Activated T-cell treated with anti-CD3 and anti-CD28 coated beads for 1 hour (primary cell): ENCODE measurements at places on chromosomes 11 and 22.

- no peak for DNase-seq
These were observed 29.5 kb upstream of the CCDC34 start for GRCh38 chr11:27392278-27393114.

GRCh38 chr11:113134626-113135025, 173.4 kb downstream of the NCAM1 start:
- DNase-seq = no peak

- DNase-seq = no peak
These were observed 366.0 kb upstream of the NARS2 start for GRCh38 chr11:78940500-78941225.

DNA sequence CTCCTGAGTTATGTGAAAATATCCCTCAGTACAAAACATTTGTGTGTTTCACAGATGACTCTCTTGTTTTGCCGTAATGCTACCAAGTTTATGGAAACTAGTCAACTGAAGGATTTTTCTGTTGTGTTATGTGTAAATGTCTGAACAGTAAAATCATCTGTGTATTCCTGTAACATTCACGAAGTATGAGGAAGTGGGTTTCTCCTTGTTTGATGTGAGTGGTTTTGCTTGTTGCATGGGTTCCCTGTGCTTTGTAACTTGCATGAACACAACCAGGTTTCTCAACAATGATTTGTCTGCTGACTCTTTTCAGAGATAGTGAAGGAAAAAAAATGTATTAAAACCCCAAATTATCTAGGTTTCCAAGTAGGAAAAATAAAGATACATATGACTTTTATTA, 138.1 kb downstream of the PGR start:
- no peak for DNase-seq

DNA sequence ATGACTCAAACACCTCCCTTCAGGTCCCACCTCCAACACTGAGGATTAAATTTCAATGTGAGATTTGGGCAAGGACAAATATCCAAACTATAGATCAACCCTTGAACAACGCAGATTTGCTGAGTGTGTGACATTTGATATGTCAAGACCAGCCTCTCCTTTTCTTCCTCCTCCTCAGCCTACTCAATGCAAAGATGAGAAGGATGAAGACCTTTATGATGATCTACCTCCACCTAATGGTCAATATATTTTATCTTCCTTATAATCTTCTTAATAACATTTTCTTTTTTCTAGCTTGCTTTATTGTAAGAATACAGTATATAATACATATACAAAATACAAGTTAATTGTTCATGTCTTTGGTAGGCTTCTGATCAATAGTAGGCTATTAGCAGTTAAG, 67.5 kb upstream of the MPPED2 start:
- DNase-seq = no peak

DNA sequence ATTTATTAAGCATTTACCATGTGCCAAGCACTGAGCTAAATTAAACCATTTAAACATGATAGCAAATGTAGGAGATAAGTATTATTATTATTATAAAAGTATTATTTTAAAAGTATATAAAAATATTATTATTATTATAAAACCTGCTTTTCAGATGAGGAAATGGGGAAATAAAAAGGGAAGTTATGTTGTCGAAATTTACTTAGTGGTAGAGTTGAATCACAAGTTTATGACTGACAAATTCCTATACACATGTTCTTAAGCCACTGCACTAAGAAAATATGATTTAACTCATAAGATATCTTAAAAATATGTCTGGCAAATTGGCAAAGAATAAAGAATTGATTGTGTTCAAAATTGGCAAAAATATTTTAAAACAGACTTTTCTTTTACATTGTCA, 53.8 kb downstream of the CASP12 start:
- no peak for DNase-seq

- DNase-seq = no peak
These were observed 746.1 kb downstream of the CNTN5 start for GRCh38 chr11:99766811-99767210.

DNA sequence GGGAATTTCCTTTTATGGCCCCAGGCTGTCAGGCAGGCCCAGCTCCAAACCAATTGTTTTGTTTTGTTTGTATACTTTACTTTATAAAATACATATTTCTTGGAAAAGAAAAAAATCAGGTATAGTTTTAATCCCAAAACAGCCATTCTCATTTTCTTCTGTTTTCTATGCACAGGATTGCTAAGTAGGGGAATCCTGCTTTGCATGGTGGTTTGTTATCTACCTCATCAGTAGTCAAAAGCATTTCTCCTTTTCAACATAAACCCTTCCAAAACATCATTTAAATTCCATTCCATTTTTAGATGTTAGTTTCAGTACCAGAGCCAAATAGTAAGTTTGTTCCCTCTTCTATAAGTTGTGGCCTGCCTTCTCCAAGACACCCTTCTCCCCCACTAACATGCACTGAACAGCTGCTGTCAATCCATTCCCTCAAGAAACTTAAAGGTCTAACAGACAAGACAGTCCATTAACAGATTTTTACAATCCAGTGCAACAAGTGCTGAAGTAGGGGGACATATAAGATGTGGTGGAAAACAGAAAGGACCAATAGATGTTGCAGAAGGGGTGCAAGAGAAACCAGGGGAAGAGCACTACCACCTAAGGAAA, 3.7 kb downstream of the ILK start:
- DNase-seq = no peak

- DNase-seq = no peak
These were observed 18.5 kb upstream of the BAIAP2L2 start for GRCh38 chr22:38129021-38129420.

- DNase-seq = no peak
These were observed 28.8 kb downstream of the SWAP70 start for GRCh38 chr11:9692691-9693090.

DNA sequence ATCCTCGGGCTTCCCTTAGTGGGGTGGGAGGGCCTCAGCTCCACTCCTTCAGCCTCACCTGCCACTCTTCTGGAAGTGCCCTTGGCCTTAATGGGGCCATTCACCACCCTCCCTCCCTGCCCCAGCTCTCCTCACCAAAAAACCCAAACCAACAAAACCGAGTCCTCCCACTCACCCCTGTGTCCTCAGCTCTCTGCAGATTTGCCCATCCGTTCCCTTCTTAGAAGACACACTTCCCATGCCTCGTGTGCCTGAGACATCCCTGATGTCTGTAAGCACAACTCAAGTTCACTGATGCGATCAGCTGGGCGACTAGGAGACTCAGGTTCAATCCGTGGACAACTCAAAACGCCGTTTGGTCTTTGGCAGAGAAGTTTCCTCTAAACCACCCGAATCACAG, 839.2 kb downstream of the TBC1D22A start:
- no peak for DNase-seq

- DNase-seq = no peak
These were observed 1024.5 kb downstream of the LRRC4C start for GRCh38 chr11:40434926-40435325.

- no peak for DNase-seq
These were observed 153.5 kb downstream of the ADAMTS15 start for GRCh38 chr11:130601764-130602460.

DNA sequence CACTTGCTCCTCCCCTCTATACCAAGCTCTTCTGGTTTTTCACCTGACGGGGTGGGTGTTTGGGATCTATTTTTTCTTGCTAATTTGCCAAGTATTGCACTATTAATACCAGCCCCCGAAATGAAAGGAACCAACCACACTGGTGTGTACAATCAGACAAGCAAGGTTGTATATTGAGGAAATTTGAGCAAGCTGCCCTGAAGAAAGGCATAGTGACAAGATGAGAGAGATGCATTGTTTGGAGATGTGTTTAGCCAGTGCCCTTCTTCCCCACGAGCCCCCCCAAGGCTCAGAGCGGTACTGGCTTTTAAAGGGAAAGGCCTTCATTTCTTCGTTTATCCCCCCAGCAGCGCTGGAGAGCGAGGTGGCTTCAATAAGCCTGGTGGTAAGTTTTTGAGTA, 15.2 kb upstream of the GAS2L1 start:
- no peak for DNase-seq

DNA sequence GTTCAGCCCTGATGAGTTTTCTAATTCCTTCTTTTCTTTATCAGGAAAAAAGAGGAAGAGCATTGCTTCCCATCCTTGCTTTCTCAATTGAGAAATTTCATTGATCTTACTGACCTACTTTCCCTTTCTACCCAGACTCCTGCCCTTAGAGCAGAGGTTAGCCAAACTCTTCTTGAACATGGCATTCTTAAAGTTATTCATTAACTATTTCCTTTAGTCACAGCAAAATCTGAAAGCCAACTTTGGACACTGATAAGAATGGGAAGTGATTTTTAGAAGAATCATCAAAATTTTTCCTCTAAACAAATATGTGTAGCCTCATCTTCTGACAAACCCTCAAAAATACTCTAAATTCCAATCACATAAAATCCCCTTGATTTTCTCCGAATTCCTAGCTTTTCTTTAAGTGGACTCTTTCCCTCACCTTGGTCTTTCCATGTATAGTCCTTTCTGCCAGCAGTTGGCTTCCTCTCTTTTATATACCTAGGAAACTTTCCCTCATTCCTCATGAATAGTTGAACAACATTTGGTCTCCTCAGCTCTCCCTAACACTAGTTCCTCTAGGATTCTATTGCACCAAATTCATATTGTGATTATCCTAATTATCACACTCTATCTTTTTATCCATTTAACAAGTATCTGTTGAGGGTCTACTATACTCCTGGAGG, 566.7 kb upstream of the CCDC90B start:
- DNase-seq = no peak

GRCh38 chr22:23383491-23384361, 196.4 kb downstream of the IGLL1 start:
- DNase-seq = no peak

- DNase-seq = no peak
These were observed 14.1 kb downstream of the SERPIND1 start for GRCh38 chr22:20787746-20788626.

GRCh38 chr11:1131033-1131911, 26.5 kb upstream of the MUC5AC start:
- DNase-seq = no peak

- no peak for DNase-seq
These were observed 37.6 kb upstream of the PARVG start for GRCh38 chr22:44143105-44143474.

- no peak for DNase-seq
These were observed 45.9 kb upstream of the GPR83 start for GRCh38 chr11:94447149-94447548.

DNA sequence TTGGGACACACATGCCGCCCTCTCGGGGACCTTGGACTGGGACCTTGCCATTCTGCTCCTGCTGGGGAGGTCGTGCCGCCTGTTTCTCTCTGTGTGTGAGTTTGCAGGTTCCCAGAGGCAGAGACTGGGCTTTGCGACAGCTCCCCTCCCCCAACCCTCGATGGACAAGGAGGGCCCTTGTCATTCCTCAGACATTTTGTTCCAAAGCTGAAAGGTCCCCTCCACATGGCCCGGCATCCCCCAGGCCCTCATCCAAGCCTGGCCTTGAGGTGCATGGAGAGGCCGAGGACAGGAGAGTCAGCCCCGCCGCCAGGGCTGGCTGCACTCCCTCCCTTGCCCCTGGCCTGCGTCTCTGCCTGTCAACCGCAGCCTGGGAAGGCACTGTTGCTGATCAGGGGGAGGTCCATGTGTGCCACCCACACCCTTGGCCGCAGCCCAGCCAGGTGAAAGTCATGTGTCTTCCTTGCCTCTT, 25.6 kb downstream of the FADS2 start:
- no peak for DNase-seq

DNA sequence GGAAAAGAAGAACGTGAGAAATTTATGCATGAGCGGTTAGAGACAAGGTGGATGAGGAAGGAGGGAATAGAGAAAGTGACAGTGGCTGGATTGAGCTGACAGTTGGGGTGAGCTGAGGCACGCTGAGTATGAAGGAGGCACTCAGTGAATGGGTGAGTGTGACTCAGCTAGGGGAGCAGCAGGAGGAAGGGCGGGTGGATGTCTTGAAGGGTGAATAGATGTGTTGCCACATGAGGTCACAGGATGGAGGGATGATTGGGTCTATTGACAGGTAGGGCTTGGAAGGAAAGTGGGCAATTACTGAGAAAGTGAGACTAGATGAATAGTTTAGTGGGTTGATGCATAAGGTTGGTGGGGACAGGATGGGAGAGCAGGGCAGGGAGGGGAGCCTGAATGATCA, 8.0 kb downstream of the IFITM10 start:
- DNase-seq = no peak

DNA sequence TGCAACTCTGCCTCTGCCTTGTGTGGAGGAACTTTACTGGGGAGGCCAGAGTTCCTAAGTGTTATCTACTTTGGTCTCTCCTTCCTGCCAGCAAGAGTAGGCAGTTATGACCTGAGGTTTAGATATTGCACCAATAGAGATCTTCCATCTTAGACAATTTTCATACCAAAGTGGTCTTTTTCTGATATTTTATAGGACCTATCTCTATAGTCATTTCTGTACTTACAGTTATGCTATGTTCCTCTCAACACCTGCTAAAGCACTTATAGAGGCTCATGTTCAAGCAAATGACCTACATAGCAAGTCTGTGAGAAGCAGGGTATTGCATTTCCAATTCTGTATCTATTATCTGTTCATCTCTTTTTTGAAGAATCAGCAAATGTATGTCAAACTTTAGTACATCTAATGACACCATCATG, 80.8 kb downstream of the HORMAD2 start:
- no peak for DNase-seq
